Neural progenitor cell (in vitro differentiated cells): ENCODE measurements at places on chromosomes 13 and 19.

DNA sequence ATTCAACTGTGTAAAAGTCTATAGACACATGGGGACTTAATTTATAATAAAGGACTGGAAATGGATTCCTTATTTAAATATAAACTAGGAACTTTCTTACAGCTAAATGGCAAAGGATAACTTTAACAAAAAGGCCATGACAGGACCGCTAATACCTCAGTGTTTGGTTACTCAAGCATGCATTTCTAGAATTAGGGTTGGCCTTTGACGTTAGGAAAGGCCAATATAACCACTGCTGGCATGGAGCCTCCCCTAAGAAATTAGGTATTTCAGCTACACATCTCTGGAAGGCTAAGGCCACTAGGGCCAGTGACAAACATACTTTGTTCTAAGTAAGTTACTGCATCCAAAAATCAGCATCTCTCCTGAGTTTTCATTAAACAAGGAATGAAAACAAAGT is 9.3 kb downstream of the PEG3 start:
- H3K4me3 ChIP-seq = no peak overlapping the region
- H3K27ac ChIP-seq = no peak overlapping the region
- H3K27me3 ChIP-seq = no peaks in the 10 kb centered on the region
- no peak for DNase-seq

- H3K36me3 ChIP-seq = no peaks in the 10 kb centered on the region
- no peak overlapping the region for H3K4me3 ChIP-seq
- H3K27ac ChIP-seq = no peak overlapping the region
- DNase-seq = no peak
Measured at GRCh38 chr19:55766466-55766865, 2.5 kb upstream of the RFPL4AL1 start.

- no peaks in the 10 kb centered on the region for H3K27me3 ChIP-seq
- no peak overlapping the region for H3K4me3 ChIP-seq
- H3K36me3 ChIP-seq = no peaks in the 10 kb centered on the region
- H3K4me1 ChIP-seq = peaks cover 10% of the 10 kb centered on the region
- DNase-seq = no peak
Measured at GRCh38 chr13:46600943-46601311, 48.0 kb downstream of the LRCH1 start.

GRCh38 chr19:49340069-49340864 is 5.1 kb downstream of the CD37 start:
- no peaks in the 10 kb centered on the region for H3K4me1 ChIP-seq
- H3K27me3 ChIP-seq = no peaks in the 10 kb centered on the region
- peak; percentile 52 for DNase-seq
- H3K4me3 ChIP-seq = no peak overlapping the region
- peaks cover 6% of the 10 kb centered on the region for H3K36me3 ChIP-seq

GRCh38 chr19:18795540-18795939 is 4.4 kb upstream of the COMP start:
- no peaks in the 10 kb centered on the region for H3K36me3 ChIP-seq
- H3K27ac ChIP-seq = no peak overlapping the region
- H3K4me1 ChIP-seq = peaks cover 3% of the 10 kb centered on the region
- H3K4me3 ChIP-seq = no peak overlapping the region
- peaks cover 100% of the 10 kb centered on the region for H3K27me3 ChIP-seq

- no peaks in the 10 kb centered on the region for H3K36me3 ChIP-seq
- no peak overlapping the region for H3K27ac ChIP-seq
- no peak overlapping the region for H3K4me3 ChIP-seq
- peak; percentile 84 for DNase-seq
- no peaks in the 10 kb centered on the region for H3K27me3 ChIP-seq
- H3K4me1 ChIP-seq = no peaks in the 10 kb centered on the region
Measured at GRCh38 chr13:29472332-29472961, 123.0 kb downstream of the SLC7A1 start.

GRCh38 chr13:44155422-44156293 is 218.0 kb upstream of the SERP2 start:
- DNase-seq = peak; percentile 31
- no peak overlapping the region for H3K27ac ChIP-seq
- H3K4me1 ChIP-seq = peaks cover 7% of the 10 kb centered on the region
- no peak overlapping the region for H3K4me3 ChIP-seq

DNA sequence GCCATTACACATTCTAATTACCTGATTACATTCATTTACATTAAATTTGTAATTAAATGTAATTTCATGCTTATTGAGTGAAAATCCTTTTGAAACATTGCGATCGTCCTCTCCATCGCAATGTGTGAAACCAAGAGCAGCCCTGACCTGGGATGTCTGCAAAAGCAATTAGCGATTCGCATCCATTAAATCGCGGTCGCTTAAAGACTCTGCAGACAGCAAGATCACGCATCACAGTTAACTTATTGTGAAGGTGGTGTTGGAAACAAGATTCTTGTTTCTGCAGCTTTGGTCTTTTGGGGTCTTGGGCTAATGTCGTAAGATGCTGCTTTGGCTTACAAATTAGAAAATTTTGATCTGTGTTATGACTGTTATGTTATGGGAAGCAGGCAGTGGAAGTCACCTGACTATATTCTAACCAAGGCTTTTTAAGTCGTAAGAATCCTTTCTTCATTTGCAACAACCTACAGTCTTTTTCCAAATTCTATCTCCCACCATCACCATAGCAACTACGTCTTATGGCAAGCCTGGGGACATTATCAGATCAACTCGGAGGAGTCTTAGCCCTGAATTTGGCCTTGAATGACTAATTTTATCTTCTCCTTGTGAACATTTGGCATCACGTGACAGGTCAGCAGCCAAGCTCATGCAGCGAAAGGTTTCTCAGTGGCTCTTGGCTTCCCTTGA is 142.8 kb upstream of the SOX1 start:
- no peak overlapping the region for H3K4me3 ChIP-seq
- DNase-seq = no peak
- no peaks in the 10 kb centered on the region for H3K27me3 ChIP-seq
- H3K4me1 ChIP-seq = no peaks in the 10 kb centered on the region
- H3K27ac ChIP-seq = no peak overlapping the region

DNA sequence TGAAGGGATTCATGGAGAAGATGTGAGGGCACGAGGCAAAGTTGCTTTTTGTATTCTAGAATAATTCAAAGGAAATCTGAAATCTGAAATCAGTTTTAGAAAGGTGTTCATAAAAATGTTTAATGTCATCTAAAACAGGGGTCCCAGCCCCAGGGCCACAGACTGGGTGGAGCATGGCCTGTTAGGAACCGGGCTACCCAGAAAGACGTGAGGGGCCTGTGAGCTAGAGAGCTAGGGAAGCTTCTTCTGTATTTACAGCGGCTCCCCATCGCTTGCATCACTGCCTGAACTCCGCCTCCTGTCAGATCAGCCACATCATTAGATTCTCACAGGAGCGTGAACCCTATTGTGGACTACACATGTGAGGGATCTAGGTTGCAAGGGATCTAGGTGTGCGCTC is 151.2 kb downstream of the USP12 start:
- H3K4me1 ChIP-seq = peaks cover 5% of the 10 kb centered on the region
- no peak overlapping the region for H3K4me3 ChIP-seq
- H3K36me3 ChIP-seq = no peaks in the 10 kb centered on the region
- H3K27me3 ChIP-seq = no peaks in the 10 kb centered on the region

DNA sequence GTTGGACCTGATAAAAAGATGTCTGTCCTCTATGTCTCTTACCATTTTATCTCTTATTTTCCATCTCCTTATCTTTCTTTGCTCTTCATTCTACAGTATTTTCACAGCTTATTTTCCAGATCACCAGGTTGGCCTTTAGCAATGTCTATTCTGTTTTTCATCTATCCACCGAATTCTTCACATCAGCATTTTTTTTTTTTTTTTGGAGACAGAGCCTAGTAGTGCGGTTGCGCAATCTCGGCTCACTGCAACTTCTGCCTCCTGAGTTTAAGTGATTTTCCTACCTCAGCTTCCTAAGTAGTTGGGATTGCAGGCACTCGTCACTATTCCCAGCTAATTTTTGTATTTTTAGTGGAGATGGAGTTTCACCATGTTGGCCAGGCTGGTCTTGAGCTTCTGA is 49.0 kb downstream of the DNAJC15 start:
- H3K36me3 ChIP-seq = peaks cover 5% of the 10 kb centered on the region
- no peak for DNase-seq
- peaks cover 73% of the 10 kb centered on the region for H3K4me1 ChIP-seq
- peak overlapping the region; percentile 90 for H3K27ac ChIP-seq
- peak overlapping the region; percentile 11 for H3K4me3 ChIP-seq

GRCh38 chr13:31159306-31159705 is 2.4 kb downstream of the HSPH1 start:
- peaks cover 25% of the 10 kb centered on the region for H3K4me1 ChIP-seq
- H3K4me3 ChIP-seq = peak overlapping the region; percentile 71
- peaks cover 17% of the 10 kb centered on the region for H3K36me3 ChIP-seq
- no peak overlapping the region for H3K27ac ChIP-seq
- H3K27me3 ChIP-seq = no peaks in the 10 kb centered on the region

DNA sequence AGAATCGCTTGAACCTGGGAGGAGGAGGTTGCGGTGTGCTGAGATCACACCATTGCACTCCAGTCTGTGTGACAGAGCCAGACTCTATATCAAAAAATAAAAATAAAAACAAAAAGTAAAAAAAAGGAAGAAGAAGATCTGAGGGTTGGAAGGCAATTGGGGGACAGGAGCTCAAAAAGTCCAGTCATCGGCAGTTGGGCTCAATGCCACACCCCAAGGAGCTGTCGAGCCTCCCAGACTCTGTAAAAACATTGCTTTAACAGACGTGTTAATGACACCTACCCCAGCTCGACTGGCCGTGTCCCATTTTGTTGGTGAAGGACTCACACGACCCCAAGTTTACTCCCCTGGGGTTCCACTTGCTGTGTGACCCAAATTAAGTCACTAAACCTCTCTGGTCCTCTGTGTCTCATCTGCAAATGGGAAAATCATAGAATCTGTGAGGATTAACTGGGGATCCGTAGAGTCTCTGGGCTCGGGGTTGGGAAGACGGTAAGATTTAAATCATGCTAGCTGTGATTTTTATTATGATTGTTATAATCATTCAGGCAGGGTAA is 7.0 kb downstream of the GNA15 start:
- H3K27me3 ChIP-seq = no peaks in the 10 kb centered on the region
- H3K4me1 ChIP-seq = no peaks in the 10 kb centered on the region
- H3K27ac ChIP-seq = no peak overlapping the region
- H3K36me3 ChIP-seq = no peaks in the 10 kb centered on the region

DNA sequence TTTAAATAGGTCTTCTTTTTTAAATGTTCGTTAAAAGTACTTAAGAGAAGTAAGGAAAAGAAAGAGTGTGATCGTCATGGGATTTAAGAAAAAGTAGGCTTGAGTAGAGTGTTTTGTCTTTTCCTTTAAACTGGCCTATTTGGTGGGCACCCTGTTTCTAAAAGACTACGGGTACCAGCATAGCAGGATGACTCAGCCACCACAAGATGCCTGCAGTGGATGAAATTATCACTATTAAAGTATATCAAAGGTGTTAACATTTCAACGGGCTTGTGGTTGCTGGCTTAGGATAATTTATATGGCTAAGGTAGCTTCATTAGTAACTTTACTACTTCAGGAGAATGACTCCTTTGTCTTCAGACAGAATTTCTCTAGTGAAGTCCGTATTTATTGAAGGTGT is 112.6 kb downstream of the STARD13 start:
- H3K4me3 ChIP-seq = no peak overlapping the region
- H3K27ac ChIP-seq = no peak overlapping the region
- DNase-seq = no peak

DNA sequence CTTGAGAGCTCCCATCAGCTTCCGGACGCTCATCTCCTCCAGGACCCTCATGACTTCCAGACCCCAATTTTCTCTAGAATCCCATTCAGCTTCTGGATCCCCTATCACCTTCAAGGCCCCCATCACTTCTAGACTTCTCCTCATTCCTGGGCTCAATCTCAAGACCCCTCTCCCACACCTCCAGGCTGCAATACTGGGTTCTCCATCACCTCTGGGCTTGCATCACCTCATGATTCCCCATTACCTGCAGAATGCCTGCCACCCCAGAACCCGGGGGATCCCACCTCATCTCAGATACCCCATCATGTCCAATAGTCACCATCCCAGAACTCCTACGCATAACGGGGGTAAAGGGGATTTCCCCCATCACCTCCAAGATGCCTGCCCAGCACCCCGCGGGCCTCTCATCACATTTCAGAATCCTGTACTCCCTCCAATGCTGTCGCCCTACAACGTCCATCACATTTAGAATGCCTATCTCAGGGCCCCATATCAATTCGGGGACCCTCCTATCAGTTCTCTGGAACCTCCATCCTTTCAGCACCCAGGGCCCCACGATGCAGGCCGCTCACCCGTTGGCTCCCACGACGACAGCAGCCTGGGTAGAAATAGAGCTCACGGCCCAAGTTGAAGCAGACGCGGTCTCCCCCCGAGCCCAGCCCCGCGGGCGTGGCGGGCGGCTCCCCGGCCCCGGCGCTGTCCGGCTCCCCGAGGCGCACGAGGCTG is 738 bp downstream of the DMWD start:
- no peaks in the 10 kb centered on the region for H3K27me3 ChIP-seq
- no peaks in the 10 kb centered on the region for H3K36me3 ChIP-seq
- H3K4me3 ChIP-seq = peak overlapping the region; percentile 100
- no peak overlapping the region for H3K27ac ChIP-seq
- peaks cover 9% of the 10 kb centered on the region for H3K4me1 ChIP-seq

GRCh38 chr19:22052644-22053013 is 345 bp downstream of the ZNF257 start:
- H3K27ac ChIP-seq = no peak overlapping the region
- no peak overlapping the region for H3K4me3 ChIP-seq
- DNase-seq = no peak
- H3K4me1 ChIP-seq = no peaks in the 10 kb centered on the region

GRCh38 chr13:97327506-97328221 is 105.5 kb downstream of the MBNL2 start:
- H3K27me3 ChIP-seq = no peaks in the 10 kb centered on the region
- no peak overlapping the region for H3K4me3 ChIP-seq
- peaks cover 26% of the 10 kb centered on the region for H3K4me1 ChIP-seq
- no peaks in the 10 kb centered on the region for H3K36me3 ChIP-seq
- peak overlapping the region; percentile 73 for H3K27ac ChIP-seq
- DNase-seq = no peak

- H3K4me3 ChIP-seq = no peak overlapping the region
- DNase-seq = no peak
- no peak overlapping the region for H3K27ac ChIP-seq
- no peaks in the 10 kb centered on the region for H3K4me1 ChIP-seq
- no peaks in the 10 kb centered on the region for H3K36me3 ChIP-seq
- no peaks in the 10 kb centered on the region for H3K27me3 ChIP-seq
Measured at GRCh38 chr13:58446979-58447378, 815.4 kb downstream of the PCDH17 start.

DNA sequence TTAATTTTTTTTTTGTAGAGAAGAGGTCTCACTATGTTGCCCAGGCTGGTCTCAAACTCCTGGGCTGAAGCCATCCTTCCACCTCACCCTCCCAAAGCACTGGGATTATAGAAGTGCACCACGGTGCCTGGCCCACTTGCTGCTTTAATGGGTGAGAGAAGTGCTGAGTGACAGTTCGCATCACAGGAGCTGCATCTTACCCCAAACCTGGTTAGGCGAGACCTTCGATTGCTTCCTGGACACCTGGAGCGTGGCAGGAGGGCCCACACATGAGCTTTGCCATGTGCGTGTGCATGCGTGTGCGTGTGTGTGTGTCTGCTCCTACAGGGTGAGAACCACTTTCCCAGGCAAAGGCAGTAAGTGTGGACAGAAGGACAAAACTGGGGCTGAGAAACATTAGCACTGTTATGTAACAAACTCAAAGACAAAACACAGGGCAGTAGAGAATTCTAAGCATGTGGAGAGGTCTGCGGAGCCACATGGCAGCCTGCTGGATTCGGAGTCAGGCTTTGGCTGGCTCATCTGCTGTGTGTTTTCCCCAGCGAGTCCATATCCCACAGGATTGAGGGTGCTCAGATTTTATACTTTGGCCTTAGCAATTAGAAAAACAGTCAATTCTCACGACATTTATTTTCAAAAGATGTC is 11.7 kb upstream of the MTIF3 start:
- no peak for DNase-seq
- H3K27ac ChIP-seq = no peak overlapping the region
- no peaks in the 10 kb centered on the region for H3K27me3 ChIP-seq
- H3K36me3 ChIP-seq = no peaks in the 10 kb centered on the region
- H3K4me3 ChIP-seq = no peak overlapping the region
